CD4-positive, alpha-beta T cell treated with Interleukin-12 subunit alpha and Interleukin-12 subunit beta, for 1 hour (primary cell): ENCODE measurements at places on chromosomes 7 and 10.

- DNase-seq: no peak
These were observed 1.9 kb upstream of the DEPP1 start for GRCh38 chr10:44980309-44981171.

DNA sequence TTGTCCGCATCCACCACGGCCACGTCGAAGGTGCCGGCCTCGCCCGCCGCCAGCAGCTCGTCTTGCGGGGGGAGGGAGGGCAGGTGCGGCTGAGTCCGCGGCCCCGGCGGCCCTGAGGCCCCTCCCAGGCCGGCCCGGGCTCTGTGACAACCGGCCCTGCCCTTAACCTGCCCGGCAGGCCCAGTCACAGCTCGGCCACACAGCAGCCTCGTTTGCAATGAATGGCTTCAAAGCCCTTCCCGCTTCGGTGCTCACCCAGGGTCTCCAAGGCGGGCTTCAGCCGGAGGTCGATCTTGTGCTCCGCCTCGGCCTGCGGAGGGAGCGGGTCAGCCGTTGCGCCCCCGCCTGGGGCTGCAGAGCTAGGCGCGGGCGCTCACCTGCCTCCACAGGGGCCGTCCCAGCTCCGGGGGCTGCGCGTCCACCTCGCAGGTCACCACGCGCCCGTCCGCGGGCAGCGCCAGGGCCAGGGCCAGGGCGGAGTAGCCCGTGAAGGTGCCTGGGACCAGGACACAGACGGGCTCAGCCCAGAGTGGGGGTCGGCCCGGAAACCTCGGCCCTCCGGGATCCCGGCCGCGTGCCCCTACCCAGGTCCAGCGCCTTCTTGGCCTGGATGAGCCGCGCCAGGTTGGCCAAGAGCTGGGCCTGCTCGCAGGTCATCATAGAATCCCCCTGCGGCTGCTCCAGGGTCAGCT lies 928 bp downstream of the COMTD1 start:
- DNase-seq: no peak

DNA sequence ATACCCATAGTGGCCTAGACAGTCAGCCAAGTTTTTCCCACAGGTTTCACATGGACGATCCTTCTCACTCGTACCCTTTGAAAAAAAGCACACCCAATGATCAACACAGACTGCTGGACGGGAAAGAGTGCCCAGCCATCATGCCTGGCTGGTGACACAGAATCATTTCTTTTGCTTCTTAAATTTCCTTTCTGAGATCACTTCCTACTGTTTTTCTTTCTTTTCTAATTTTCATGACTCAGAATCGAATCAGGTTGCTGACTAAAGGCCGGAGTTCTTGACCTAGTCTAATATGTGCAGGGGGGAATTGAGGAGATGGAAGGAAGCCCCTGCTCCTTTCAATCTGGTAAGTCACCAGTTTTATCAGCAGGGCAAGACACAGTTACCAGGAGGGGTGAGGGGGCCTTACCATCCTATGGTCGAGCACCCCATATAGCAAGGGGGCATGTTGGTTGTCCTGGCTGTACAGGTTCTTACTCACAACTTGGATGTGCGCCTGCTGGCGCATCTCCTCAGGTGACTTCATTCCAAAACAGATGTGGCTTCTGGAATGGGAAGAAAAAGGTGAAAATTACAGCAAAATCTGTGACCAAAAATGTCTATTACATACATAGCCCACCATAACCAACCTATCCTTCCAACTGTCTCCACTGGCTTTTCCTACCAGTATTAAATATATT lies 3.5 kb downstream of the POLR3A start:
- DNase-seq: no peak

DNA sequence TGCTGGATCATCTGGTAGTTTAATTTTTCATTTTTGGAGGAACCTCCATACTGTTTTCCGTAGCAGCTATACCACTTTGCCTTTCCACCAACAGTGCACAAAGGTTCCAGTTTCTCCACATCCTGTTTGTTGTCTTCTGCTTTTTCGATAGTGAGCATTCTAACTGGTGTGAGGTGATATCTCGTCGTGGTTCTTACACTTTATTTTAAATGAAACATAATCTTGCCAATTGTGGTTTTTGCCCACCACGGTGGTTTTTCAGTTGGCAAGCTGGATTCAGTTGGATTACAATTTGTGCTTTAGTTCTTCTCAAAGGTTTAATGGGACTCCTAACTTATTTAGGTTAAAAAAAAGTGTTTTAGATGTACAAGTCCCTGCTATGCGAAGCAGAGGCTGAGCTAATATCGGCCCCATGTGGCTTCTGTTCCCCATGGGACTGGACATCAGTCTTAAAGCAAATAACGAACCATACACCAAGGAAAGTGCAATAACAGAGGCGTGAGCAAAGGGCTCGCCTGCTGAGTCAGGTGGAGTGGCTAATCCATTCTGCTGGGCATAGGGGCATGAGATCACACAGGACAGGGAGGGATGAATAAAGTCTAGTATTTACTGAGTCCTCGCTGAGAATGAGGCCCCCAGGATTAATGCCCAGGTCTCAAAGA lies 153.6 kb downstream of the AOAH start:
- no peak for DNase-seq

- no peak for DNase-seq
These were observed 18.7 kb upstream of the PRKAG2 start for GRCh38 chr7:151895631-151896031.
